Activated CD4-positive, alpha-beta T cell treated with anti-CD3 and anti-CD28 coated beads for 24 hours (primary cell): ENCODE measurements at places on chromosomes 11 and 22.

DNA sequence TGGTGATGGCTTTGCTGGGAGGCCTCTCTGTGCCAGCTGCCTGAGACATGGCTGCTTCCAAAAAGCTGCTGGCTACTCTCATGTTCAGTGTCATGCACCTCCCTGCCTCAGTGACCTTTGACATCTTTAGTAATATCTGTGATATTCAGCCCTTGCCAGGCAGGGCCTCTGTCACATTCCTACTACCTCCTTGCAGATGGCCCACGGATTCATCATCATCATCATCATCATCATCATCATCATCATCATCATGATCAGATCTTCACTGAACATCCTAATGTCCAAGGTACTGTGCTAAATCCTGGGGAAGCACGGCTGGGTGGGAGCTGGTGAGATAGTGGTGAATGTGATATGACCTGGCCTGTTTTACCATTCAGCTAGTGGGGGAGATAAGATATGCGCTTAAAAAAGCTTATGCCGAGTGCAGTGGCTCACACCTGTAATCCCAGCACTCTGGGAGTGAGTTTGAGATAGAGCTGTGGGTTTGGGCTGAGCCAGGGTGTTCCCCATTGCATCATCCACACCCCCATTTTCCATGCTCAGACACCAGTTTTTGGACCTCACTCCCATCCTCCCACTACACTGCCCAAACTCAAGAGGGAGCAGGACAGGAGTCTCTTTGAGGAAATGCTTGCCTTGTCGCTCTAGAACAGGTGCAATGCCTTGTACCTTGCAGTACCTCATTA is 17.1 kb upstream of the TMPRSS13 start:
- no peak for DNase-seq

- no peak for DNase-seq
Measured at GRCh38 chr22:30234786-30235470, 11.6 kb downstream of the LIF start.

GRCh38 chr22:47372111-47372581 is 609.7 kb downstream of the TBC1D22A start:
- DNase-seq: no peak

GRCh38 chr11:10639350-10639749 is 54.2 kb downstream of the IRAG1 start:
- no peak for DNase-seq

DNA sequence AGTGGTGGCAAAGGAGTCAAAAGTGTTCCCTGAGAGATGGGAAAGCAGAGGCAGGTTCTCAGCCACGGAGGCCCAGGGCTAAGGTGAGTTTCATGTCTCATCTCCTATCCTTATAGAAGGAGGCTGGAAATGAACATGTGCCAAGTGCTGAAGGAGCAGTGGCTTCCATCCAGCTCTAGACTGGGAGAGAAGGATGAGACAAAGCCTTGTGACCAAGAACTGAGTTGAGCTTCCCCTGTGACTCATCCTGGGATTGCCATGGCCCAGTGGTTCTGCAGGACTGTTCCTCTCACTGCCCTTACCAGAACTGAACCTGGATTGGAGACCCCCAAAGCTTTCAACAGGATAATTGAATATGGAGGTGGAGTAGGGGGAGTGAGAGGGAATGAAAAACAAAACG is 16.7 kb upstream of the OR9Q1 start:
- no peak for DNase-seq

GRCh38 chr11:28072321-28072720 is 35.6 kb downstream of the KIF18A start:
- DNase-seq: no peak

GRCh38 chr22:36299911-36300310 is 47.0 kb downstream of the APOL1 start:
- DNase-seq: no peak

DNA sequence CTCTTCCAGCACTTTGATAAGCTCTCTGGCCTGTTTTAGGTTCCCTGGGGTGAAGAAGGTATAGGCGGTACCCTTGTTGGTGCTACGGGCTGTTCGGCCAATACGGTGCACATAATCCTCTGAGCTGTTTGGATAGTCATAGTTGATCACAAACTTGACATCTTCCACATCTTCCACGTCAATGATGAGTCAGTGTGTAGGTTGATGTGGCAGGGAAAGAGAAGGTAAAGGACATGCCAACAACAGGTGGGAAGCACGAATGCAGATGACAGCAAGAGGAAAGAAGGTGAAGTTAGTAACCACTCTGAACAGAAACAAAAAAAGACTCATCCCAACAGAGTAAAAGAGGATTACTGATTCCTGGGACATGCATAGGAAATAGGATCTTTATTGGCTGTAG is 18.2 kb downstream of the DDX17 start:
- DNase-seq: no peak

GRCh38 chr11:97722065-97722464 is 1298.7 kb upstream of the CNTN5 start:
- no peak for DNase-seq

DNA sequence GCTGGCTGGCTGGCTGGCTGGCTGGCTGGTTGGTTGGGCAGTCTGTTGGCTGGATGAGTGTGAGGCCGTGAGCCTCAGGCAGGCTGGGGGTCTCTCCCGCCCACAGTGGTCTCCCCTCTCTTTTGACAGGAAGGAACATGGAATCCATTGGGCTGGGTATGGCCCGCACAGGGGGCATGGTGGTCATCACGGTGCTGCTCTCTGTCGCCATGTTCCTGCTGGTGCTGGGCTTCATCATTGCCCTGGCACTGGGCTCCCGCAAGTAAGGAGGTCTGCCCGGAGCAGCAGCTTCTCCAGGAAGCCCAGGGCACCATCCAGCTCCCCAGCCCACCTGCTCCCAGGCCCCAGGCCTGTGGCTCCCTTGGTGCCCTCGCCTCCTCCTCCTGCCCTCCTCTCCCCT is 1.9 kb downstream of the UPK2 start:
- no peak for DNase-seq

DNA sequence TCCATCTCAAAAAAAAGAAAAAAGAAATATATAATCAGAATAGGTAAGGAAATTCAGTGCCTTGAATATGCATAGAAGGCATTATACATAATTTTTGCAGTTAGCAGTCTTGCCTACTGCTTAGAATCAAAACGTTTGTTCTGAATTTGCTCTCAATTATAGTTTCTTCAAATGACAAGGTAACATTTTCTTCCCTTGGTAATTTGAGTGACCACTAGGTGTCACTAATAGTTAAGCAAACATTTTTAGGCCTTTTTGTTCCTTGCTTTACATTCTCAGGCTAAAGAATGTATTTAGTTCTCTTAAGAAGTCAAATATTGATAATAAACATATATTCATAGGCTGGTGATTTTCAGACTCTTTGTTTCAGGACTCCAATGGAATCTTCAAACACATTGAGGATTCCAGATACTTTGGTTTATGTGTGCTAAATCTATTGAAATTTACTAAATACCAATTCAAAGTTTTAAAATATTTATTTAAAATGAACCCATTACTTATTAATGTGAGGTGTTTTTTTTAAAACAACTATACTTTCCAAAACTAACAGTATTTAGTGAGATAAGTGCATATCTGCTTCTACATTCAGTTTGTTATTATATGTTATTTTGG is 55.0 kb upstream of the DEPDC7 start:
- no peak for DNase-seq

DNA sequence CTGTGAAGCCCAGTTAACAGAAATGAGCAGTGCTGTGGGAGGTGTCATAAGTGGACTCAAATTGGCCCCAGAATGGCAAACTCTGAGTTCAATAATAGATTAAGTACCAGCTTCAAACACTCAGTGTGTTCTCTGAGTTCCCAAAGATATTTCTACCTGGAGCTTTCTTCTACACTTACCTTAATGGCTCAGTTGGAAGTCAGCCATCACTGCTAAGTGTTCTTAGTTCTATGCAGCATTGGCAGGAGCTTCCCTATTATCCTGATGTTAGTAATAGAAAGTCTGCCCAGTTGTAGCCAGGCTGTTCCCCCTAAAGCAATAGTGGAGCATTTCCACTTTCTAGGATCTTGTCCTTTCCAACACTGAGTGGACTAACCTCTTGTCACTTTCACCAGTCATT is 9.7 kb upstream of the PIK3IP1 start:
- no peak for DNase-seq

GRCh38 chr22:25637032-25637431 is 72.6 kb downstream of the GRK3 start:
- DNase-seq: no peak

DNA sequence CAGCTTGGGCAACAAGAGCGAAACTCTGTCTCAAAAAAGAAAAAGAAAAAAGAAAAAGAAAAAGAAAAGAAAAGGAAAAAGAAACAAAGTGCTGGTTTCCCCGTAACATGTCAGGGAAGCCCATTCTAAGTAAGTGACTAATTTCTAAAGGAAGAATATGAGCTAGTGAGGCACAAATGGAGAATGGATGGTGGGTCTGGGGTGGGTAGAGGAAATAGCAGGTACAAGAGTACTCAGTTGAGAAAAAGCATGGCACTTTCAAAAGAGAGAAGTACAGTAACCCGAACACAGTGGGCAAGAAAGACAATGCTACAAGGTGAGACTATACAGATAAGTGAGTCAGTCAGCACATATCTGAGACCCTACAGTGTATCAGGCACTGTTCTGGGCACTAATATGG is 4.5 kb downstream of the MAJIN start:
- no peak for DNase-seq

DNA sequence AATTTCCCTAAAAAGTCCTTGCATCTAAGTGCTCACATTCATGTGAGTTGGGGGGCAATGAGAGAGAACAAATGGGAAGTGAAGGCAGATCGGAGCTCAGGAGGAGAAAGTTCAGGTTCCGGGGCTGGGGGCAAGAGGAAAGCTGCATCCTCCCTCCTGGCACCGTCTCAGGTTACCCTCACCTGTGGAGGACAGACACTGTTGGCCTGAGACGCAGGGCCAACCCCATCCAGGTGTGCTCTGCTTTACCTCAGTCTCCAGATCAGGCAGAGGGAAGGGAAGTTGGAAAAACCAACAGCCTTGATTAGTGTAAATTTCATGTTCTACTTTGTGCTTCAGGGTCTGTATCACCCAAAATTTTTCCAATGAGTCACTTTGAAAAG is 146.9 kb downstream of the TRIM29 start:
- DNase-seq: no peak

DNA sequence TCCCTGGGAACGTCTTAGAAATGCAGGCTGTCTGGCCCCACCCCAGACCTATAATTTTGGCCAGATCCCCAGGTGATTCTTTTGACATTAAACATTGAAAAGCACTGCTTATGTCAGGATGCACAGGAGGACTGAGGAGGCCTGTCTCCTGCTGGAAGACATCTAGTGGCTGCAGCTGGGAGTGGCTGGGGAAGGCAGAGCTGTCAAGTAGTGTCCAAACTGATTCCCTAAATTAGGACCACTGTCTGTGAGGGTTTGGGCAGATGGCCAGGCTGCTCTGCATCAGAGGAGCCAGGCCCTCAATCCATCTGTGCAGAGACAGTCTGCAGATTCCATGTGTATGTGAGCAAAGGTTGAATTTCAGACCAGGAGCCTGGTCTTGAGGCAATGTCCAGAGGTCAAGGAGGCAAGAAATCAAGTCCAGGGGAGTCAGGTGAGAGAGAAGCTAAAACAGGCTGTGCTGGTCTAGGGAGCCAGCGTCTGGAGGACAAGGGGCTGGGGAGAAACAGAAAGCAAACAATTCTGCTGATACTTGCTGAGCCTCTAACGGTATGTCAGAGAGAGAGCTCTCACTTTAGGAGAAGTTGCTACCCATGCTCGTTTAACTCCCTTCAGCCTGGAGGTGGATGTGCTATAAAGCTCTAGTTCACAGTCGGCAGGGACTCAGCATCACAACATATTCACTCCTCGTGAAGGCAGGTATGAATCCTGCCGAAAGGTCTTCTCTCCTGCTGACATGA is 15.3 kb upstream of the SYTL2 start:
- DNase-seq: no peak

- no peak for DNase-seq
Measured at GRCh38 chr11:70423523-70424505, 25.5 kb downstream of the CTTN start.

DNA sequence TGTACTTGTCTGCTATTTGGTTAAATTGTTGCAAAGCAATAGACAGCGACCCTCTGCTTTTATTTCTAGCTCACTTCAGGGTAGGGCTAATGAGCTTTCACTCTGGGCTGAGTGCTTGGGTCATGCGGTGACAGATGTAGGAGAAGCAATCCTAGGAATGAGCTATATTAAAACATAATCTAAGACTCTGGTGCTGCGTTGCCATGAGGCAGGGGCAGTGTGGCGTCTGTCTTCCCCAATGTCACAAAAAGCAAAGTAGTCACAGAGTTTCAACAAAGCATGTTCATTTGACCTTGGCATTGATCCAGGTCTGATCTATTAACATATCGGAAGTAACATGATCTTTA is 55.5 kb upstream of the GRAMD1B start:
- DNase-seq: no peak

GRCh38 chr22:20131597-20131858 is at the start of gene ZDHHC8:
Gene ZDHHC8 (plus strand): TSS chr22:20131804. CDS start chr22:20131948, 144 bp downstream.
- no peak for DNase-seq

DNA sequence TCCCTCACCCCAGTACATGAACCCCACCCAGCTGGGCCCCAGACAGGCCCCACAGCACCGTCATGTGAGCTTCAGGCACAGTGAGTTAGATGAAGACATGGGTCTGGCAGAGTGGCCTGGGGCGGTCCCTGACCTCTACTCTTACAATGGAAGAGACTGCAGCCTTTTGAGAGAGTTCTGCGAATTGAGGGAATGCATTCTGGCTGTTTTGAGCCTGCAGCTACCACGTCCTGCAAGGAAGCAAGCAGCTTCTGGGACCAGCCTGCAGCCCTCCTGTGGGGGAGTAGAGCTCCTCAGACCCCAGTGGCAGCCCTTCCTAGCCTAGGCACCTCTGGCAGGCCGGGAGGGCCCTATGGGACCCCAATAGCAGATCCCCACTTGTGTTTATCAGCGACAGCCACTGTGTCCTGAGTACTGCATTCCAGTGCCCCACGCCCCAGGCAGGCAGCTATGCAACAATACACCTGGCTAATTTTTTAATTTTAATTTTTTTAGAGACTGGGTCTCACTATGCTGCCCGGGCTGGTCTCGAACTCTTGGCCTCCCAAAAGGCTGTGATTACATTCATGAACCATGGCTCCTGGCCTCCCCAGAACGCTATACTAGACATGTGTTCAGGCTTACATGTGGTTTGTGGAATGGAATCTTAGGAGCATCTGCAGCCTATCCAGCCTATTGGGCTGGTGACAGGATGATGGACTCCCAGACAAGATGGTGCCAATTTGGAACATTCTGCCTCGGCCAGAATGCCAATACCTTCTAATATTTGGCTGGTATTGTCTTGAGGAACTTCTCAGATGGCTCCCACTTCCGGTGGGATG is 717 bp upstream of the SLC7A4 start:
- no peak for DNase-seq

GRCh38 chr11:74171997-74172396 is 908 bp downstream of the PPME1 start:
- DNase-seq: no peak
